Forelimb muscle (tissue), 1 donor: ENCODE measurements at places on chromosomes 1 and 21.

DNA sequence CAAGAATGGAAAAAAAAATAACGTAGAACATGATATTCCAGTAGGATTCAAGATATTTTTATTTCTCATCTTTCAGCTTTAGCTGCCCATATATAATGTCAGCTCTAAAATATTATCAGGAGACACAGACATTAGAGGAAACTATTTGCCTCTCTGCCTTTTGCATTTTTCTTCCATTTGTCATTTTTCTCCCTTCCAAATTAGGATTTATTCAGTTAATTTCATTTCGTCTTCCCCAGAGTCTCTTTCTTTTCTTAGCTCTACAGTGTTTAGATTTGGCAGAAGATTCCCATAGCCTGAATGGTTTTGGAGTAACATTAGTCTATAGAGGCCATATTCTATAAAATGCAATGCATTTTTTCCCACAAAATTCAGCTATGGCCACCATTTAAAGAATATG, 5.1 kb upstream of the ENAH start:
- DNase-seq = no peak

DNA sequence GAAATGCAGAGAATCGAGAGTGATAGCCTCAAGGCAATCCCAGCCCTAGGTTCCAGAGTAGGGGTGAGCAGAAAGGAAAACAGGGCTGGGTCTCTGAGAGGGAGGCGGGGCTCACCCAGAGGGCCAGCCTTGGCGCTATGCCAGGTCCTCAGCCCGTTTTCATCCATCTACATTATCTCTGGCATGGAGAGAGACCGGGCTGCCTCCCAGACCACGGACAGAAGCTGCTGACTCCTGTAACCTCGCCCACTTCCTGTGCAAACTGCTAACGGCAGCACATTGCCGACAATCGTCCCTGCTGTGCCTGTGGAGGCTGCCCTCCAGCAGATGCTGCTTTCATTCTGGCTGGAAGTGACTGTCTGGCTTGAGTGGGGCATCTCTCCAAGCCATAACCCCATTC, 569.1 kb downstream of the NPHP4 start:
- no peak for DNase-seq

- no peak for DNase-seq
These were observed 1.6 kb upstream of the HPCA start for GRCh38 chr1:32884726-32885125.

GRCh38 chr21:28538987-28539622, 453.6 kb downstream of the LTN1 start:
- no peak for DNase-seq

DNA sequence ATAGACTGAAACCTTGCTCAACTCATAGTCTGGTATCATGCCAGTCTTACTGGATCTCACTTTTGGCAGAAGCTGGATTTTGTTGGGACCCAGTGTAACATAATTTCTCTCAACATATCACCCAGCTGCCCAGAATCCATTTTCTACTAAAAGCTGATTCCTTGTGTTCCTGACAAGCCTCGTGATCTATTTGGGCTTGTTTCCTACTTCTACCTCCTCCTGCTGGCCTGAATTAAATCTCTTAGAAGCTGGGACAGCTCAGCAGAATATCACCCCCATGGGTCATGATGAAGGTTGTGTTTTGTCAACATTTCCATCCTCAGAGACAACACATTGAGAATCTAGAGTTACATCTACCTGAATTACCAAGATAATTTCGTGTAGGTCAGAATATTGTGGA, 7.7 kb downstream of the GOLT1A start:
- DNase-seq = no peak

- no peak for DNase-seq
These were observed 243.0 kb downstream of the TOMM20 start for GRCh38 chr1:234885601-234886000.

DNA sequence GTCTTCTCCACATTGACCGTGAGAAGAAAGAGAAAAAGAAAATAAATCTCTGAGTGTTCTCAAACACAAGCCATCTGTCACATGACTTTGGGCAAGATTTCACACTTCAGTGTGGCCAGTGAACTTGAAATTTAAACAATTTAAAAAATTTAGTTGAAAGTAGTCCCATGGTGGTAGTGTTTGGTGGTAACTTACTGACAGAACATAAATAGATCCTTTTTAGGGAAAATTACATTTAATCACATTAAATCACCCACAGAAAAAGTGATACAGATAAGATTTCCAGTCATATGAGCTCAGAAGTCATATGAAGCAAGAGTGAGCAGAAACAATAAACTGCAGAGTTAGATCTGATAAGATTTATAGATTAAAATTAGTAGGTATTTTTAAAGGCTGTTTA, 31.9 kb upstream of the SGIP1 start:
- no peak for DNase-seq
